Activated T-helper 1 cell treated with anti-CD3 and anti-CD28 coated beads, Interleukin-2, amount 50 U/mL, for 16 hours (primary cell): ENCODE measurements at places on chromosomes 7 and 10.

DNA sequence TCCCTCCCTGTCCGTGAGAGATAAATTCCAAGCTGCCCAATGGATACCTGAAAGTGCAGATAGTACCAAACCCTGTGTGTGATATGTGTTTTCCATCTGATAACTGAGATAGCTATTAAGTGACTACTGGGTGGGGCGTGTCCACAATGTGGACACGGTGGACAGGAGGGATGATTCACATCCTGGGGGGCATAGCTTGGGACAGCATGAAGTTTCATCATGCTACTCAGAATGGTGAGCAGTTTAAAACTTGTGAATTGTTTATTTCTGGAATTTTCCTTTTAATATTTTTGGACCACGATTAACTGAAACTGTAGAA lies 158.6 kb downstream of the CREB5 start:
- no peak for DNase-seq

GRCh38 chr7:25369786-25370185 lies 141.5 kb upstream of the NPVF start:
- DNase-seq: no peak

DNA sequence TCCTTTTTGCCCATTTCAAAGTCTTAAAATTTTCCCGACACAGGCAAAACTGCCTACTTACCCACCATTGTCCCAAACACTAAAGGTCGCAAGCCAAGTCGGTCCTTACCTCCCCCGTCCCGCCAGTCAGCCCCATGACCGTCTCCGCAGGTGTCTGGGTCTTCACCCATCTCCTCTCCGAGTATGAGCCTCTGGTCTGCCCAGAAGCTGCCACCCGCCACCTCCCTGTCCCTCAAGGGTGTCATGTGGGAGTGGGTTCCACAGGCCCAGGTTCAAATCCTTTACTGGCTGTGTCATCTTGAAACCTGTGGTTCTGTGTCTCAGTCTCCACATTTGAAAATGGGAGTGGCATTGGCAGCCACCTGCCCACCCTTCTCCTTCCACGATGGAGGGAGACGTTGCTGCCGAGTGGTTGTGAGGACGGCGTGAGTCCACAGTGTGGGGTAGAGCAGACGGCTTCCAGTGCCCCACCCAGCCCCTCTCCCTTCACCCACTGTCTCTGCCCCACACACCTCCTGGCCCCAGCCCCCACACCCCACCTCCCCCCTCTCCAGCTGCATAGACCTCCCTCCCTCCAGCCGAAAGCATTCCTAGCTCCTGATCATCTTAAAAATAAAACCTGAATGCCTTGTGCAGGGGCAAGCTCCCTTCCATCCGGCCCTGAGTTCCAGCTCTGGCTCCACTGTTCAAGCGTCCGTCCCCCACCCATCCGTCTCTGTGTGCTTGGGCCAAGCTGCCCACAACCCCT lies 35.3 kb downstream of the FOXL3 start:
- DNase-seq: no peak

DNA sequence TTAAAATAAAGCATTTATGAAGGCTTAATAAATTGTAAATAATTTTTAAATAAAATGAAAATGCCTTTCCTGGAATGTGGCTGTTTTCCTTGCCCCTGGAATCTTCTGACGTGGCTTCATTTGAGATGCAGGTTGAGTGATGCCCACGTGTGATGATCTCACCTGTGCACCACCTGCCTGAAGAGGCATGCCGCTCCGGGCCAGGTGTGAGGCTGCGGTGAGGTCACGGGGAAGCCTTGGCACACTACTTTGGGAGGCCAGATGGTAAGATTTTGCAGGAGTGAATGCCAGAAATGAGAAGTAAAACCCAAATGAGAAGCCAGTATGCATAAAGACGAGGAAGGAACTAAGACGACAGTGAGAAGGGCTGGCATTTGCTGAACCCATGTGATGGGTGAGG lies 36.2 kb downstream of the GOT1 start:
- DNase-seq: no peak

GRCh38 chr7:50276483-50276882 lies 28.0 kb upstream of the IKZF1 start:
- DNase-seq: no peak

GRCh38 chr7:118949031-118949430 lies 724.5 kb downstream of the ANKRD7 start:
- no peak for DNase-seq

DNA sequence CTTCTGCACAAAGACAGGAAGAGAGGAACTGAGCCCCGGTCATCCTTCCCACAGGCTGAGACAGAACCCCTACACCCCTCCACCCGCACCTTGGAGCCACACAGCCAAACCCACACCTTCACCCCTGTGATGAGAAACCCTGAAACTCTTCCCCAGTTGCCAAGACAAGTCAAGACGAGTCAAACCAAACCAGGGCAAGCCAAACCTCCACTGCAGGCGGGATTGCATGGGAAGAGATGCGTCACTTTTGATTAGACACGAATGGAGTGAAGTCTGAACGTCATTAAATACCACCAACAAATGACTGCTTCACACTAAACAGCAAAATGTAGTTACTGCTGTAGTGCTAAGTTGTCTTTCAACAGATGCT lies 73.8 kb downstream of the PRPF18 start:
- no peak for DNase-seq

DNA sequence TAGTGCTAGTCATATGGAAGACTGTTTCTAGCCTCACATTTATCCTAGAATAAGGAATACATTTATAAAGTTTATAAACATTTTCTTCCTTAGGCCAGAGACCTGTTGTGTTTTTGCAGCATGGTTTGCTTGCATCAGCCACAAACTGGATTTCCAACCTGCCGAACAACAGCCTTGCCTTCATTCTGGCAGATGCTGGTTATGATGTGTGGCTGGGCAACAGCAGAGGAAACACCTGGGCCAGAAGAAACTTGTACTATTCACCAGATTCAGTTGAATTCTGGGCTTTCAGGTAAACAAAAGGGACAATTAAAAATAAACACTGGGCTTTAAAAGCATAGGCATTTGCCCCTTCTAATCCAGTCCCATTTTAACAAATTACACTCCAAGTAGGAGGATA lies 4.2 kb downstream of the LIPF start:
- DNase-seq: no peak
